ENCODE measurements at places on chromosomes 13 and 19.

GRCh38 chr13:24355103-24355502 is 45.7 kb downstream of the C1QTNF9 start:
- DNase-seq, result no peak

DNA sequence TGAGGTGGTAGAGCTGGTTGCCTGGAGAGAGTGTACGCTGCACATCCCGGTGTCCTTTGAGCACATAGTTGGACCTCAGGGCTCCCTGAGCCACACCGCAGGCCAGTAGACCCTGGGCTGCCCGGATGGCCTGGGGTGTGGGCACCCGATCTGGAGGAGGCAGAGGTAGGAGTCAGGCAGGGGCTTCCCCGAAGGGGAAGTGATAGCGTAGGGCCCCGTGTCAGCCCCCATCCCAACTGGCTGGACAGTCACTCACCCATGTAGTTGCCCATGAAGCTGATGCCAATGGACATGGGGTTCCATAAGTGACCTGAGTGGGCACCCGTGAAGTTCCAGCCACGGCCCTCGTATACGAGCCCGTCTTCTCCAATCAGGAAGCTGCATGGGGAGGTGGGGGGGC is 3.6 kb downstream of the PGLYRP1 start:
- DNase-seq, result no peak

- no peak for DNase-seq
Observed at GRCh38 chr19:16514383-16515019, 18.3 kb downstream of the C19orf44 start.

GRCh38 chr19:18396471-18397241 is 766 bp downstream of the LRRC25 start:
- no peak for DNase-seq

DNA sequence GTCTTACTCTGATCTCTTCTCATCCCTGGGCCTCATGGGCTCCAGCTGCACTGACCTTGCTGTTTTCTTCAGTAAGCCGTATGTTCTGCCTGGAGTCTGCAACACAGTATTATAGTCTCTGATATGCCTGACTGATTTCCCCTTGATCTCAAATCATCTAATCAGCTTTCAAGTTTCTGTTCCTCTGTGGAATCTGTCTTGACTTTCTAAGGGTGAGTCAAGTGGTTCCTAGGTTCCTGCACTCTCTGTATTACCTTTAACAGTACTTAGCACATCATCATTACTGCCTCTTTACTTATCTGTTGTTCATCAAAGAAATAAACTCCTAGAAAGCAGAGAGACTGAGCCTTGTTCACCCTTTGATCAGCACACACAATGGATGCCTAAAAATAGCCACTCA is 350.7 kb downstream of the LMO7 start:
- DNase-seq, result no peak

- DNase-seq, result no peak
Observed at GRCh38 chr19:30135093-30135757, 193.2 kb downstream of the URI1 start.

- DNase-seq, result peak; percentile 89
Observed at GRCh38 chr19:44356383-44357111, at the start of gene ZNF112. TSS of gene ZNF112 (minus strand) at chr19:44356680. CDS start at chr19:44340539, 16,141 bp downstream.

- no peak for DNase-seq
Observed at GRCh38 chr13:59861676-59862075, 302.1 kb downstream of the DIAPH3 start.

GRCh38 chr13:95588721-95589120 is 36.2 kb downstream of the CLDN10 start:
- no peak for DNase-seq

DNA sequence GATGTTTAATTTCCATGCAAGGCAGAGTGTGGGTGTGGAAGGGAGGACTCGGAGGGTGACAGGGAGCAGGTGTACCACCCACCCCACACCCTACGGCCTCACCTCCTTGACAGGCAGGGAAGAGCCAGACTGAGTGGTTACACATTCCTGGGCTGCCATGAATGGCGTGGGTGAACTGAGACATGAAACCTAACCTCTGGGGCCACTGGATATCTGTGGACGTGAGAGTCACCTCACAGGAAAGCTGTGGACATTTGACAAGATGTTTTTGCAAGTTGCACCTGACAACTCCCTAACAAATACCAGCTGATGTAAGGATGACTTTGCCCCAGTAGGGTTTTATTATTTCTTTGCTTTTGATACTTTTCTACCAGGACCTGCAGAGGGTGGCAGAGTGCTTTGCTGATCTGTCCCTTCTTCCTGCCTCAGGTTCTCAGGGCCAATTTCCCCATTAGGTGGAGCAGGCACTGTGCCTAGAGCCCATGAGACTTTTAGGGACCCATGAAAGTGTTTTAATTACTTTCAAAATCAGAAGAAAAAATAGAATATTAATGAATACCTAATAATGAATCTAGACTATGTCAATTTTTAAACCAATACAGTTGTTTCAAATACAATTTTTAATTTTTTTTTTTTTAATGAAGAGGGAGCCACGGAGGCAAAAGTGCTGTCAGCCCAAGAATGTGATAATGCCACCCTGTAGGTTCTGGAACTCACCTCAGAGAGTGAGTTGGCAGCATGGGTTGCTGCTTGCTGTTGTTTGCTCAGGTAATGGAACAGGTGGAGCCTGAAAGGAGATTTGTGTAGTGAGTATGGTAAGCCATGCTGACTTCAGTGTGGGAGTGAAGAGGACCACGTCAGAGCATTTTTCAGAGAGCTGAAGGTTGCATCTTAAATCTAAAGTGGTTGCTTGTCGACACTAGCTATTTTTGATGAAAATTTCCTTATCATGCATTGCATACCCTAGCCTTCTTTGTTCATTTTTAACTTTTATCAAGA is 58.0 kb upstream of the CYSLTR2 start:
- DNase-seq, result peak; percentile 66

- DNase-seq, result no peak
Observed at GRCh38 chr13:75489502-75490263, 7.7 kb upstream of the TBC1D4 start.

DNA sequence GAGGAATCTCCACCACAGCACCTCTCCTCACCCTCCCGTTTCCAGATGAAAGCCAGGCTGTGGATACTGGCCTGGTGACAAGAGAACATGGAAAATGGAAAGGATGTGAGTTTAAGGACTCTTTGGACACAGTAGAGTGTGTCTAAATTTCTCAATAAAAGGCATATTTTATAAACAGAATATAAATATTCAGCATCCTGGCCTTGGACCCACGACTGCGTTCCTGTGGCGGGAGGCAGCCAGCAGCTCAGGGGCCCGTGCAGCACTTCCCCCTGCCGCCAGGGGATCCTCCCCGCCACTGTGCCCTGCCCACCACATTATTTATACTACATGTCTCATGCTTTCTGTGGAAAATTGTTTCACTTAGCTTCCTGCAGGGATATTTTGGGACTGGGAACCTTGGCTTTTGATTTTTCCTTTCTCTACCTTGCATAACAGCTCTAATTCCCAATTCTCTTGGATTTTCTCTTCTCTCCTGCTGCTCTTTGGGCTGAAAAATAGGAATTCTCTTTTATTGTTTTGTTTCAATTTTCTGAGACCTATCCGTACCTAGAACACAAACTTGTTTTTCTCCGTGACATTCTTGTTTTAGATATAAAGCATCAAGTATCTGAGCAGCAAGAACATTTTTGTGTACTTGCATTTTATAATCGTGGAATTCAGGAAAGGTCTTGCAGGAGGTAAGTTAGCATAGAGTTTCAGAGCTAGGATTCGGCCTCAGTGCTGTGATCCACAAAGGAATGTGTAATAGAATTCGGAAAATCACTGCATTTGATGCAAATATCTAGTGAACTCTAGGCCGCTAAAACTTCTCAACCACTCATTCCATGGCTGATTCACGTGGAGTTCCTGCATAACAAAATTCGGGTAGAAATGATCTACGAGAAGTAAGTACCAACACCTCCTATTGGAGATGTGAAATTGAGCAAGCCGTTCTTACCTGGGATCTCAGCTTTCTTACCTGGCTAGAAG is 107.7 kb upstream of the SPATA13 start:
- DNase-seq, result no peak

DNA sequence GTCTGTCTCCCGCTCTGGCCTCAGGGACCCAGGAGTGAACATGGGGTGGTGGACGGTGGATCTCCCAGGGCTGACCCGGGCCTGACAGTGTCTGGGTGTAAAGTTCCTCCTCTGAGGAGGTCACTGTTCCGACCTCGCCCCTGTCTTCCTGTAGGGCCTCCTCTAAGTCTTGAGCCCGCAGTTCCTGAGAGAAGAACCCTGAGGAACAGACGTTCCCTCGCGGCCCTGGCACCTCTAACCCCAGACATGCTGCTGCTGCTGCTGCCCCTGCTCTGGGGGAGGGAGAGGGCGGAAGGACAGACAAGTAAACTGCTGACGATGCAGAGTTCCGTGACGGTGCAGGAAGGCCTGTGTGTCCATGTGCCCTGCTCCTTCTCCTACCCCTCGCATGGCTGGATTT is at the start of gene SIGLEC9:
Gene SIGLEC9, plus strand, starts transcription at position 178 of the 400 bp plus-strand sequence. Its CDS starts 69 bp downstream, at position 247.
- DNase-seq, result no peak

- DNase-seq, result no peak
Observed at GRCh38 chr13:64746845-64747244, 2483.3 kb downstream of the PCDH9 start.

DNA sequence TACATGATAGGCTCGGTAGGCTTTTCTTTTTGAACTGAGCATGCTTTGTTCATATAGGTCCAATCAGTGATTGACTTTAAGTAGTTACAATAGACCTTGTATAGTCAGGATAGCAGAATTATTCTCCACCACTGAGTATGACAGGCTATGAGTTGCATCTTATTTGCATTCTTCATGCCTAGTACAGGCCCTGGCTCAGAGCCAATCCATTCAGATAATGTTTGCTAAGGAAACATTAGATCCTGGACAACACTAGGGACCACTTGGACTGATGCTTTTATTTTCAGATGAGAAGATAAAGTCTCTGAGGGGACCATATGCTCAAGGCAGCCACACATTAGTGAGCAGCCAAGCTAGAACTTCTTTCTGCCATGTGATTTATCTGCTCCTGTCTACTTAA is 133.9 kb downstream of the KL start:
- no peak for DNase-seq

DNA sequence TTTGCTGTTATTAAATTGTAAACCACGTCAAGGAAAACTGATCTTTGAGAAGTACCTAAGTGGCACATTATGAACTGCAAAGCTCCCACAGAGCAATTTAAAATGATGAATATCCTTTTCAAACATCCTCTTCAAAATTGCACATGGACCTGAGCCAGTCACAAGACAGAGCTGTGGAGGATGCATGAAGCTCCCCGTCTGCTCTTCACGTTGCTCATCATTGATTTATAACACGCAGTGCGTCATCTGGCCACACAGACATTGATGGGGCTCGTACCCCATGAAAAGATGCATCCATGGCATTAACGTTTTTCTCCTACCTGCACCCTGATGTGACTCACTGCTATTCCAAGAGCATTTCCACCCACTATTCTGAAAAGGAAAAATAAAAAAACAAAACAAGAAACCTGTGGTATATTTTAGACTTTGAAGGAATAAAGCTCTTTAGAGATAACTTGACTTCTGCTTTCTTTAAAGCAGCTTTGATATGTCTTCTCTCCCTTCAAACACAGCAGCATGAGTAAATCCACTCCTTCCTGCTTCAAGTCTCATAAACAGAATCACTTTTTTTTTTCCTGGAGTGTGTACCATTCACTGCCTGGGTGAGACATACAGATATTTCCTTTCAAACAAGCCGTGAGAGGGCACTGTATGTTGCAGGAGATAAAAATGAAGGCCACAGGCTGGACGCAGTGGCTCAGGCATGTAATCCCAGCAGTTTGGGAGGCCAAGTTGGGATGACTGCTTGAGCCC is 7.2 kb upstream of the SERTM1 start:
- DNase-seq, result no peak

GRCh38 chr19:51007488-51007887 is 6.1 kb upstream of the KLK8 start:
- no peak for DNase-seq

DNA sequence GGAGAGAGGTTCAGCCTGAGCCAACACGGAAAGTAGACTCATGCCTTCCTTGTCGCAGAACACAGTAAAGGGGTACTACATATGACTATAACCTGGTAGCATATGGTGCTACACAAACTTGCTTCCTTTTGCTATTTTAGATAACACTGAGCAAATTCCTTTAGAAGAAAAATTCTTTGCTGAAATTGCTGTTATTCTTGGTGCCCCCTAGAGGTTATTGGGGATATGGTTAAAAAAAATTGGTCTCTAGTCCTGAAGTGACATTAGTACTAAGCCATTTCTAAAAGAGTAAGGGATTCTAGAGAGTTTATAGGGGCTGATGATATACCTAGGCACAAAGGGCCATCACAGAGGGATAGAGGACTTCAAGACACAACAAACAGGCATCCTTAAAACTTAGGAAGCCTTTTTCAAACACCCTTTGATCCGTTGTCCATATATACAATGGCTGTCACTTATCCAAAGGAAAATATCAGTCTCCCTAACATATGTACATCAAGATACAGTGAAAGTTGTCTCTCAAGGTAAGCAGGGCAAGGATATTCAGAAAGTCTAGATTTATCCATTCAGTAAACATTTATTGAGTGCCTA is 13.9 kb upstream of the HS6ST3 start:
- no peak for DNase-seq

DNA sequence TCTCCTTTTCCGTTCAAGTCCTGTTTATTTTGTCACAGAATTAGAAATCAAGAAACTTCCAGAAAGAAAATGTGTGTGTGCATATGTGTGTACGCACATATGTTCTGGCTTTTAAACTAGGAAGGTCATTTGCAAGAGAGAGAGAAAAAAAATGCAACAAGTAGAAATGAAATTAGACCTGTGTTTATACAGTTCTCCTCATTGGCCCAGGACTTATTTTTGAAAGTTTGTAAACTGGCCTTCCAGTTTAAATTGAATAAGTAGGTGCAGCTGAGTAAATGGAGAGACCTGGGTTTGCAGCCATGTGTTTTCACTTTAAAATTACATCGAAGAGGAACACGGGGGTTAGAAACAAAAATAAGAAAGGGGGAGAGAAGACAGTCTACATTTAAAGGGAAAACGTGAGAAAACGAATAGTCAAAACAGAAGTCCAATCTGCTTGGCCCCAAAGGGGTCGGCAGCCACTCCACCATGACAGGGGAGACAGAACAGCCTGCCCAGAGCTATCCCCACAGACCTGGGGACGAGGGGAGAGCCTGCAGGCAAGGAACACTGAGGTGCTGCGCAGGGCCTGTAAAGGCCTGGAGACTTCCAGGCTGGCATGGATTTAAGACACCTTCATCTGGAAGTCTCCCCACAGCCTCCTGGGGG is 216.8 kb upstream of the MAB21L1 start:
- DNase-seq, result no peak

DNA sequence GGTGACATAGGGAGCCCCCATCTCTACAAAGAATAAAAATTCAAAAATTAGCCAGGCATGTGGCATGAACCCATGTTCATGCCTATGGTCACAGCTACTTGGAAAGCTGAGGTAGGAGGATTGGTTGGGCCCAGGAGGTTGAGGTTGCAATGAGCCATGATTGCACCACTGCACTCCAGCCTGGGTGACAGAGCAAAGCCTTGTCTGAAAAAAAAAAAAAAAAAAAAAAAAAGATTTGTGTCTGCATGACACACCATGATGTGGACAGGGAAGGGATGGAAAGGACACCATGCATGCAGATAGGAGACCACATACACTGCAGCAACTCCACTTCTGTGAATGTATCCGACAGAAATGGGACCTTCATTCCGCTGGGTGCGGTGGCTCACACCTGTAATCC is 34.0 kb upstream of the HOMER3 start:
- no peak for DNase-seq
